Foreskin melanocyte (primary cell): ENCODE measurements at places on chromosomes 6 and 20.

DNA sequence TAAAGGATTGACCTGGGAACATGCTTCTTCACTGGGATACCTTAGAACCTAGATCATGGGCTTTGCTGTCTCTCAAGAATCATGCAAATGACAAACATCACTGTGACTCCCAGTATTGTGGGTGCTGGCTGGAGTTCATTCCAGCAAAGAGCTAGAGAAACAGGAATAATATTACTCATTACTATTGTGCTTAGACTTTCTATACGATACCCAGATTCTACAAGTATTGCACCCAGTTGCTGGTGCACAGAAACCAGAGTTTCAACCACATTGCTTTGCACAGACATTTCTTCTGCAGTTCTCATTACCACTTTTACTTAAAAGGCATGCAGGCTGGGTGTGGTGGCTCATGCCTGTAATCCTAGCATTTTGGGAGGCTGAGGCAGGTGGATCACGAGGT is 220.4 kb upstream of the ZNF217 start:
- DNase-seq = no peak

GRCh38 chr6:85864453-85865401 is 222.0 kb upstream of the SYNCRIP start:
- no peak for DNase-seq

DNA sequence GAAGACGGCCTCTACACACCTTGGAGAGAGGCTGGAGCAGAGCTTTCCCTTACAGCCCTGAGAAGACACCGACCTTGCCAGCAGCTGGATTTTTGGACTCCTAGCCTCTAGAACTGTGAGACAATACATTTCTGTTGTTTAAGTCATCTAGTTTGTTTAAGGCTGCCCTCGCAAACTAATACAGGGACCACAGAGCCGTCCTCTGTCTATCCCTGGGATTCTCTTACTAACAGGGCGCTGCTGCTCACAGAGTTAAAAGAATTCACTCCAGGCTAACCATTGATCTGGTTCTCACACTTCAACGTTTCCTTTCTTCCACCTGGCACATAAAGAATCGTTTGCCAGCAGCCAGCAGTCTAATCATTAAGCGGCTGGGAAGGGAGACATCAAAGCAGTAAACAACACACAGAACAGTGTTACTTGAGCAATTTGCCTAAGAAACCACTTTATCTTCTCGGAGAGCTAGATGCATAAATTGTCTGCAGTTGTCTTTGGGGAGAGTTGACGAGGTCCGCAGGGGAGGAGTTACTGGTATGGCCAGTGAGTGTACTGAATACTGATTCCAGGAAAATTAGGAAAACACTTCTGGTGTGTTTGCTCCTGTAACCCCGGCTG is 103.5 kb upstream of the AKAP12 start:
- DNase-seq = no peak

GRCh38 chr6:142047934-142048592 is 84.7 kb upstream of the GJE1 start:
- no peak for DNase-seq

DNA sequence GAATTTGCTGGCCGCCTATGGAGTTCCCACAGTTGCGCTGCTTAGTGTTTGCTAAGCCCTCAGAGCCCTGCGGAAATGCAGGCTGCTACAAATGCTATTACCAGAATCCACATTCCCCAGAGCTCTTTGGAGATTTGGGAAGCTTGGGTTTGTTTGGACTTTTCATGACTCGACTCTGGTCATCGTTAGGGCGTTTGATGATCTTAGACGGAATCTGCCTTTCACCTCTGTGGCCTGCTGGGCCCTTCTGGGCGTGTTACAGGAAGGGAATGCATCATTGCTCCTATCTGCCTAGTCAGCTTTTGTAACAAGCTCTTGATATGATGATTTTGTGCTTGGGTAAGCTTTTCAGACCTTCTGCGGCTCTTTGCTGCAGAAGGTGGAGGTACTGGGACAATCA is 50.8 kb downstream of the EYA2 start:
- DNase-seq = no peak

DNA sequence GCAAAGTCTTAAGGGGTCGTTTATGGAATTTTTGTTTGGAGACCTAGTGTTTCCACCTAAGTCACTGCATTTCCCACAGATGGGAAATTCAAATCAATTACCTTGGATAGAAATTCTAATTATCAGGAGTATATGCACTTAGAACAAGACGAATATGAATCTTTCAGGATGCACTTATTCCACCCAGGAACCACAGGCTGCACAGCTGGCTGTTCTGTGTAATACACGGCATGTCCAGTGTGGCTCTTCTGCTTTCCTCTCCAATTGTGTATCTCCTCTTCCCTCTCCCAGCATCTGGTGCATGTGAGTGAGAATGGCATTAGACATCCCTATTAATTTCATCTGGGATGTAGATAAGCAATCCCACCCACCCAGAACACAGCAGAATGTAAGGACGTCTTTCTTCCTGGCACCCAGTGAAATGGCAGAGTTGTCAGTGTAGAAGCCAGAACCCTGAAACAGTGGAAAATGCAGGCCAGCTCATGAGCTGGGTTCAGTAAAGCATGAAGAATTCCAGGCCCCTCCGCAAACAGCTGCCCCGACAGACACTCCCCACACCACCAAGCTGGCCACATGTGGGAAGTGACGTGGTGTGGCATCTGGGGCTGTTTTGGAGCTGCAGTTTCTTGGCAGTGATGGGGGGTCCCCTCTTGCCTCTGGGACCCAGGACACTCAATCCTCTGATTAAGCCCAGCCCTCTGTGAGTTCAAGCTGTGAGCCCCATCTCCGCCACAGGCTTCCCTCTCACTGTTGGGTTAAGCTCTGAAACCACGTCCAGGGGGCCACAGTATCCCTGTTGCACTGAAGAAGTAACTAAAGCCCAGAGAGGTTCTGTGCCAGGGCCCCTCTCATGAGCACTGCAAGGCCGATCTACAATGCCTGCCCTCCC is 180.1 kb upstream of the CST7 start:
- no peak for DNase-seq

- peak; percentile 42 for DNase-seq
Observed at GRCh38 chr6:43667245-43668150, 20.1 kb downstream of the MRPS18A start.

- DNase-seq = no peak
Observed at GRCh38 chr20:48703511-48704219, 124.1 kb downstream of the PREX1 start.

DNA sequence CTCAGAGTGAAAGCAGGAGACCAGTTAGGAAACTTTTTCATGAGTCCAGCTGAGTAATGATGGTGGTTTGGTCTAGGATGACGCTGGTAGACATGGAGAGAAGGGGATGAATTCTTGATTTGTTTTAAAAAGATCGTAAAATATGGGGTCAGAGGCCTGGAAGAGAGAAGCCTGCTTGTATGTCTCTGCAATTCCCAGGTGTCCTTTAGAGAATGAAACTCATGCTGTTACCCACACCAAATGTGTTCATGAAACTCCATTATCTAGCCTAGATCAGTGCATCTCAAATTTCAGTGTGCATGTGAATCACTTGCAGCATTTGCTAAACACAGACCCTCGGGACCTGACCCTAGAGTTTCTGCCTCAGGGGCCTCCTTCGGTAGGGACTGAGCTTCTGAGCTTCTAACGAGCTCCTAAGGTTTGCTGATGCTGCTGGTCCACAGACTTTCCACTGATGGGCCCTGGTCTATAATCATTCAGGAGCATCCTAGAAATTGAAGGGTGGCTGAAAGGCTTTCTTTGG is 302.0 kb upstream of the PLCB4 start:
- DNase-seq = no peak

DNA sequence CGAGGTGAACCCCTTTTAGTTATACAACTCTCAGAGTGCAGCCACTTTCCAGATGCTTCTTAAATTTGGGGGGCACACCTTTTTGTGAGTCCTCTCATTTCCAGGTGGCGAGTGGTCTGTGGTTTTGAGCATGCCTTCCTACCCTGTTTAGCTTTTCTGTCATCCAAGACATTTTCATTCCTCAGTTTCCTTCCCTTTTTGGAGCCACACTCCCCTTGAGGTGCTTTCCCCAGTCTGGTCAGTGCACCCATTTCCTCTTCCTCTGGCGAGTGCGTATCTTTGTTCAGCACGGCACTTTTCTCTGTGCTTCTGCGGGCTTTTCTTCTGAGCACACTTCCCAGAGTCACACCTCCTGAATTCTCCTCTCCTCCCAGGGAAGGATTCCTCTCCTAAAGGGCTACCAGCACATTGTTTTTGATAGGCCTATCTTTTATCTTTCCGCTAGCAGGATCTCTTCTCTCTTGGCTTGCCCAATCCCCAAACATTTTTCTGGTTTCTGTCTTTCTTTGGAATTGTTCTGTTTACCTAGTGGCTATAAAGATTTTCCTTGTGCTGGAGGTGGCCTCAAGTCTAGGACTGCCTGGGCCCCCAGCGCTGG is 1.4 kb downstream of the PHF20 start:
- DNase-seq = no peak

DNA sequence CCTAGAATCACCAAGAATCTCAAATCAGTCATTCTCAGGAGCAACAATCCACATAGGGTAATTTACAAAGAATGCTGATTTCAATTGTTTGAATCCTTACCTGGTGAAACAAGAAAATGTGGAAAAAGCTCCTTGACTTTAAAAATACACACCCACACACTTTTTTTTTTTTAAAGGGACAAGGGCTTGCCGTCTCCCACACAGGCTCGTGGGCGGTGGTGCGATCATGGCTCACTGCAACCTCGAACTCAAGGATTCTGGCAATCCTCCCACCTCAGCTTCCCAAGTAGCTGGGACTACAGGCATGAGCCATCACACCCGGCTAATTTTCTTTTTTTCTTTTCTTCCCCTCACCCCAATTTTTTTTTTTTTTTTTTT is 30.7 kb downstream of the PARD6B start:
- no peak for DNase-seq

DNA sequence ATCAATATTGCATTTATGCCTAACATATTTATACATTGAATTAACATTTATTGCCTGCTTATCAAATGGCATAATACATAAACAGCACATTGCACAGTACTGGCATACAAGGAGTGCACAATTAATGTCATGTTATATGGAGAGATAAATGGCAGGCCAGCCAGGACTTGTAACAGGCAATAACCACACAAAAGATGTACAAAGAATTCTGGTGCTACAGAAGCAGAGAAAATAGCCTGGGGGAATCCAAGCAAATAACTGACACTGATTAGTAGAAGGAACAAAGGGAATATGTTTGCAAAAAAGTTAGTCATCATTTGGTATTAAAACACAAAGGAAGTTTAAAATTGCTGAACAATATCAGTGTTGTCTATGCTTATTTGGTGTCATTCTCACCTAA is 27.3 kb downstream of the COL21A1 start:
- peak; percentile 79 for DNase-seq

GRCh38 chr20:63547725-63548480 is at the start of gene SRMS:
Gene SRMS (minus strand): TSS chr20:63547749. CDS start chr20:63547463, 286 bp downstream.
- DNase-seq = no peak

DNA sequence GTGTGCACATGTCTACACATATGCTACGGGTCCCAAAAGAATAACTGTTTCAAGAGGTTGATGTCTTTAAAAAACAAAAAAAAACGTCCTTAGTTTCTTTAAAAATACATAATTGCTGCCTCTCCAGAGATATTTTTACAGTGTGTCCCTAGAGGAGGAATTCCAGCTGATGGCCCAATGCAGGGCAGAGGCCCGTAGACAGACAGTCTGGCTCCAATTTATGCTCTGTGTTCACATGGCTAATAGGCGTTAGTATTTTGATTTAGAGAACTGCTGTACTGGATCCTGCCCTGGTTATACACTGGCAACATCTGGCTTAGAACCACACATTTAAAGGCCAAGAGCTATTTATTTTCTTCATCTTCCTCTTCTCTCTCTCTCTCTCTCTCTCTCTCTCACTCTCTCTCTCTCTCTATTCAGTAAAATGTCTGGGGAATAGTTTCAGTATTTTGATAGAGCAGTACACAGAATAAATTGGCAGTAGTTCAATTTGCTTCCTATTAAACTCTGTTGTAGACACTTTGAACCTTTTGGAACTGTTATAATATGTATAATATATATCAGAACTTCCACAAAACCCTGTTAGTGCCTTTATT is 260.6 kb downstream of the EYA4 start:
- DNase-seq = no peak

GRCh38 chr6:124769811-124770544 is 192.3 kb upstream of the RNF217 start:
- DNase-seq = no peak

DNA sequence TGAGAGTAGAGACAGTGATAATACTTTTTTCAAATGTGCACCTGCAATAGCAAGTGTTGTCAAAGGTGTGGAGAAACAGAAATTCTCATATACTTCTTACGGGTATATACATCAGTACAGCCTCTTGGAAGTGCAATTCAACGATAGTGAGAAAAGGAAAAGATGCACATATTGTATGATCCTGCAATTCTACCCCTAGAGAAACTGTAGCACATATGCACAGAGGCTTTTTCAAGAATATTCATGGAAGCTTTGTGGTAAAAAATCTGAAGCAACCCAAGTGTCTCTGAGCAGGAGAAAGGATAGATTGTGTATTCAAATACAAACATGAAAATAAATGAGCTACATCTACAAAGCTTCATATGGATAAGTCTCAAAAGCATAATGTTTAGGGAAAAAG is 94.7 kb upstream of the PREP start:
- no peak for DNase-seq

DNA sequence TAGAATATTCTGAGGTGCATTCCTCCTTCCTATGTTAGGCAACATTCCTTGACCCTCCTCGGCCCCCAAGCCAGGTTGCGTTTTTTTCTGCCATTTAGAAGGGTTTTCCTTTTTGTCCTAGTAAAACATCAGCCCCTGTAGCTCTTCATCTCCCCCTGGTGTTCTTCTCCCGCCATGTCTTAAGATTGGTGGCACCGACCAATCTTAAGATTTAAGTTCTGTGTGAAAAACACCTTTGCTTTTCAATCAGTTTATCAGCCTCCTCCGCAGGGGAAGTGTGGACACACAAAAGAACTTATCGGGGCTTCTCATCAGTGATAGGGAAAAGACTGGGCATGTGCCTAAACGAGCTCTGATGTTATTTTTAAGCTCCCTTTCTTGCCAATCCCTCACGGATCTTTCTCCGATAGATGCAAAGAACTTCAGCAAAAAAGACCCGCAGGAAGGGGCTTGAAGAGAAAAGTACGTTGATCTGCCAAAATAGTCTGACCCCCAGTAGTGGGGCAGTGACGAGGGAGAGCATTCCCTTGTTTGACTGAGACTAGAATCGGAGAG is 719 bp upstream of the EDN1 start:
- peak; percentile 22 for DNase-seq

- DNase-seq = no peak
Observed at GRCh38 chr6:34571388-34571787, 15.3 kb upstream of the SPDEF start.
